ENCODE measurements at places on chromosomes 4 and X.

- no peak for DNase-seq
These were observed 19.6 kb upstream of the CHM start for GRCh38 chrX:86066998-86067397.

- DNase-seq: no peak
These were observed 324.6 kb downstream of the MID1IP1 start for GRCh38 chrX:39125834-39126233.

- DNase-seq: no peak
These were observed 1.3 kb downstream of the VMA21 start for GRCh38 chrX:151398346-151398745.

GRCh38 chrX:151538190-151539122 is 25.0 kb upstream of the PASD1 start:
- DNase-seq: no peak

GRCh38 chr4:177408023-177408422 is 34.2 kb downstream of the AGA start:
- DNase-seq: no peak

GRCh38 chr4:184949020-184949419 is 69.3 kb upstream of the HELT start:
- no peak for DNase-seq

DNA sequence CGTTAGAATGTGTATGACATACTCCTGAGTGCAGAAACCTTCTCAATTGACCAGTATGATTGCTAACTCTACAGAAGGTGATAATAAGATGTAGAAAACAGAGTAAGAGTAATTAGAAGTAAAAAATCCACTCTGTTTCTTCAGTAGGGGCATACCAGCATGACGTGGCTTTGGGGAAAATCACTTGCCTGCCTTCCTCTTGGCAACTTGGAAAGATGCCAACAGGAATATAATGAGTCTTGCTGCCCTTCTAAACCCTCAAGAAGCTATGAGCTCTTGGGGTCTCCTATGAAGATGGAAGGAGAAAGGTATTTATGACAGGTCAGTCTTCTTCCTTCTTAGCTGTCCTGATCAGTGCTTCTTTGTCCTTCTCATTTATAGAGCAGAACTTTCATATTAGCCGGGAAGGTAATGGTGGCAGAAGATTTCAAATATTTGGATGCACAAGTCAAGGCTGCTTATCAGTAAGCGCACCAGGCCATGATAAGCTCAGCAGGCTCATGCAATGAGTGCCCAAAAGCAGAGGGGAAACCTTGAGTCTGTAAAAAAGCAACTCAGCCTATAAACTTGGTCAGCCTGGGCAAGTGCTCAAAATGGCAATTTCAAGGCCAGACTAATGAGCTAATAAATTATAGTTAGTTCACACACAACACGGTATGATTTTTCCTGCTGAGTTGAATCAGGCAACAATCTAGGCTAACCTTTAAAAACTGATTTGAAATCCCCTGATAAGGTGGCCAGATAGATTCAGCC is 69.7 kb upstream of the PPARGC1A start:
- no peak for DNase-seq

DNA sequence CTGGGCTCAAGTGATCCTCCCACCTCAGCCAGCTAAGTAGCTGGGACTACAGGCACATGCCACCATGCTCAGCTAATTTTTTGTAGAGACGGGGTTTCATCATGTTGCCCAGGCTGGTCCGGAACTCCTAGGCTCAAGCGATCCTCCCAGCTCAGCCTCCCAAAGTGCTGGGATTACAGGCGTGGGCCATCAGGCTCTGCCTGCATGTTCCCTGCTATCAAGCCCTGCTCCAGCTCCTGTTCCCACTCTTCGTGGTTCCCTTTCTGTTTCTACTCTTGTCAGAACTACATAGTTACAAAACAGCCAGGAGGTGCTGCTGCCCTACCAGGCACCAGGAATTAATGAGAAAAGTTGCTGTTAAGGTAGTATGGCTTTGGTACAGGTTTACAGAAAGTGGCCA is 8.7 kb downstream of the TIMP1 start:
- no peak for DNase-seq

DNA sequence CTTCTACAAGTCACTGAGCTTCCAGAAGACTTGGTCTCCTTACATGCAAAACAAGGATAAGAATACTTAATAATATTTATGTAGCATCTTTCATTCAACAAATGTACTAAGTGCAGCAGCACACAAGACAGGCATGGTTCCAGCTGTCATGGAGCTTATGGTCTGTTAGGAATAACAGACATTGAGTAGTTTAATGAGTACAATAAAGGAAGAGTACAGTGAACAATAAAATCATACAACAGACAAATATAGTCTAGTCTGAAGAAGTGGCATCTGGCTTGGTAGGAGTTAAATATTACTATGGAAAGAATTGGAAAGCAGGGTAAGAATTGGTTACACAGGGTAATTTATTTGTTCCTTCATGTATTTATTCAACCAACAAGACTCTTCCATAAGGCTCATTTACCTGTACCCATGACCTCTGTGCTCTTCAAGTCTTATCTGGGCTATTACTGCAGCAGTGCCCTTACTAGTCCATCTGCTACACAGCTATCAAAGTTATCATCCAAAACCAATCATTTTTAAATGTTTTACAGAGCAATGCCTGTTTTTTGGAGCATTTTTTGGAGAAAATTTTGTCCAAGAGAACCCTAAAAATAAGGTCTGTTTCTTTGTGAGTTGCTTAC is 101.1 kb upstream of the RPL34 start:
- DNase-seq: no peak

- no peak for DNase-seq
These were observed 19.8 kb downstream of the TKTL1 start for GRCh38 chrX:154315416-154315815.

DNA sequence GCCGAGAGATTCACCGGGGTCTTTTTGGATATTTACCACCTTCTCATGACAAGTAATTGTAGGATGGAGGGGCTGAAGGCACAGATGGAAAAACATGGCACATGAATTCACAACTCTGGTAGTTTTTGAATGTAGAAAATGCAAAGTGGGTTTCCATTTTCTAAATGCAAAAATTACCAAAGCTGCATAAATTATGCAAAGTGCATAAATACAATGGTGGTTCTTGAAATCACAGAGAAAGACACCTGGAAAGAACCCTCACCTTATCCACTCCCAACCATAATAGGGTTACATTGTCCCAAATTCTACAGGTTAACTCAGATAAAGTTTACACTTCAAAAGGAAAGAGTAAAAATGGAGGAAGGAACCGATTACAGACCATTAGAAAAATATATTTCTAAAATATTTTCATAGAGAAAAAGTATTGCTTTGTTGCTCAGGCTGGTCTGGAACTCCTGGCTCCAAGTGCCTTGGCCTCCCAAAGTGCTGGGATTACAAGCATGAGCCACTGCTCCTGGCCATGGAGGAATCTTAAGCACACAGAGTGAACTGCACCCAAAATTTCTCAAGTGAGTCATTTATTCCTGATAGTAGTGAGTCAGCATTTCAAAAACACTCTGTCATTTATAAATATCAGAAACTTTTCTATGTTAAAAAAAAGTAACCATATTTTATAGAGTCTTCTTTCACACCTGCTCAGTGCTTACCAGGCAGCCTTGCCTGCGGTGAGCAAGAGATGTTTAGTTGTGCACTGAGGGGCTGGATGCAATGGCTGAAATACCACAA is 101.4 kb downstream of the FIP1L1 start:
- DNase-seq: no peak

DNA sequence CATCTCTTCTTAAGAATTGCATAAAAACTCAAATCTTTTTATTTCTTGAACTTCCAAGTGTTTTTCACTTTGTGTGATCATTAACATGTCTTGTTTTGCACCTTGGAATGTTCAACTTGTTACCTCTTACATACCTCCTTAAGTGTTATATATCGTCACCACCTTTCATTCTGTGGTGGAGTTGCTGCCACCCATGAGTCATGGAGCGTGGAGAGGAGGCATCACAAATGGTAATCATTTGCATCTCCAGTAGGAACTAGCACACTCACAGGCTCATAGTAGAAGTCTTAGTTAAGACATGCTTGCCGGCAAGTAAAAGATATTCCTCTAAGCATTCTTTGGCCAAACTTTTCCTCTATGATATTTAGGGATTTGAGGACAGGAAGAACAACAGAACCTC is 67.0 kb upstream of the VCX start:
- DNase-seq: no peak

- DNase-seq: no peak
These were observed 32.8 kb downstream of the WNK3 start for GRCh38 chrX:54325077-54325476.

- no peak for DNase-seq
These were observed 293.2 kb upstream of the PRPS2 start for GRCh38 chrX:12497832-12498591.

DNA sequence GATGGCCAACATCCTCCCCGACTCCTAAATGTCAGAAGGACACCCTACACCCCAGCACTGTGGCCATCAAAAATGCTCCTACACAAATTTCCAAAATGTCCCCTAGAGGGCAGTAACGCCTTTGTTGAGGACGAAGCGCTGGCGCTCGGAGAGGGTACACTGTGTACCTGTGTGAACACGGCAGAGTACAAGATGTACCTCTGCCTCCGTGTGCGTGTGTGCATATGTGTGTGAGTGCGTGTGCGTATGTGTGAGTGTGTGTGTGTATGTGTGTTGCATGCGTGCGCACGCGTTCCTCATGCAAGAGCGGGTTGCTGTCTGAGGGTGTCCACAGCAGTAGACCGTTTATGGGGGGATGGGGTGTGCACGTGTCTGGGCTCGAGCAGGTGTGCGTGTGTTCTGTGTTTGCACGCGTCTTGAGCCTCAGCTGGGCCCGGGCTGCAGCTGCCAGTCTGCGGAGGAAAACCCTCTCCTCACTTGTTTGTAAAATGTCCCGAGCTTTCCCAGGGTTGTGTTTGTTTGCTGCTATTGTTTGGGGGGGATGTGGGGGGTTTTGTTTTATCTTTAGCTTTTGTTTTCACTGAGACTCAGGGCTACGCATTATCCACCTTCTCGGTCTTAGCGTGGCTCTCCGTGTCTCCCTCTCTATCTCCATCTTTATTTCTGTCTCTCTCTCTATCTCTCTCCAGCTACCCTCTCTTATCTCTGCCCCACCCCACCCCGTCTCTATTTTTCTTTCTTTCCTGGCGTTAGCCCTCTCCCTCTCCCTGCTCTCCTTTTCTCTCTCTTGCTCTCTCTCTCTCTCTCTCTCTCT is 10.4 kb upstream of the TSPYL2 start:
- DNase-seq: peak; percentile 82

GRCh38 chr4:145818011-145818410 is 120.6 kb downstream of the ZNF827 start:
- no peak for DNase-seq

- DNase-seq: peak; percentile 68
These were observed 36.3 kb downstream of the SULT1E1 start for GRCh38 chr4:69823481-69824186.

GRCh38 chrX:134671294-134671693 is 13.0 kb upstream of the PLAC1 start:
- DNase-seq: no peak

DNA sequence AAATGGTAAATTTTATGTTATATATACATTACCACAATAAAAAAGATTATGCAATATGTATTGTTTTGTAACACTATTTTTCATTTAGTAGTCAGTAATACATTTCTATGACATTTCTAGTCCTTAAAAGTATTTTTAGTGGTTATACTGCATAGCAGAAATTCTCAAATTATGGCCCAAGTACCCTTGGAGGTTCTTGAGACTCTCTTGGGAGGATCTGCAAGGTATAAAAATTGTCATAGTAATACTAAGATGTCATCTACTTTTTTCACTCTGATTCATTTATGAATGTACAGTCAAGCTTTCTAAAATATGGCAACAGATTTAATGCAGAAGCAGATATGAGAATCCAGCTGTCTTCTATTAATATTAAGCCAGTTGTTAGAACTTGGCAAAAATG is 138.6 kb upstream of the NAP1L5 start:
- no peak for DNase-seq

DNA sequence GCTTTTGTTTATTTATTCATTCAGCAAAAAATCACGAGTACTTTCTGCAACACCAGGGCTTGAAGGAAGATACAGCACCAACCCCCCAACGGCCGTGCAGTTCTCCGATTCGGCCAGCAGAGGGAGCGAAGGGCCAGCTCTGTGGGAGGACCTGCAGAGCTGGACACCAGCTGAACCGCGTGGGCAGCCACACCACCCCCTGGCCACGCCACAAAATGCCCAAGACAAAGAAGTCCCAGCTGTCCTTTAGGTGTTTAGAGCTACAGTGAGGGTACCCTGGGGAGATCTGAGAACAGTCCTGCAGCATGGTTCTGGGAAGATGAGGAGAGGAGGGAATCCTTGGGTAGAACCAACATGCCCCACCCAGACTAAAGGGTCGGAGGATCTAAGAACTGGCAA is 83.1 kb downstream of the RELL1 start:
- DNase-seq: peak; percentile 26

GRCh38 chr4:176013476-176014247 is 52.0 kb upstream of the WDR17 start:
- no peak for DNase-seq

DNA sequence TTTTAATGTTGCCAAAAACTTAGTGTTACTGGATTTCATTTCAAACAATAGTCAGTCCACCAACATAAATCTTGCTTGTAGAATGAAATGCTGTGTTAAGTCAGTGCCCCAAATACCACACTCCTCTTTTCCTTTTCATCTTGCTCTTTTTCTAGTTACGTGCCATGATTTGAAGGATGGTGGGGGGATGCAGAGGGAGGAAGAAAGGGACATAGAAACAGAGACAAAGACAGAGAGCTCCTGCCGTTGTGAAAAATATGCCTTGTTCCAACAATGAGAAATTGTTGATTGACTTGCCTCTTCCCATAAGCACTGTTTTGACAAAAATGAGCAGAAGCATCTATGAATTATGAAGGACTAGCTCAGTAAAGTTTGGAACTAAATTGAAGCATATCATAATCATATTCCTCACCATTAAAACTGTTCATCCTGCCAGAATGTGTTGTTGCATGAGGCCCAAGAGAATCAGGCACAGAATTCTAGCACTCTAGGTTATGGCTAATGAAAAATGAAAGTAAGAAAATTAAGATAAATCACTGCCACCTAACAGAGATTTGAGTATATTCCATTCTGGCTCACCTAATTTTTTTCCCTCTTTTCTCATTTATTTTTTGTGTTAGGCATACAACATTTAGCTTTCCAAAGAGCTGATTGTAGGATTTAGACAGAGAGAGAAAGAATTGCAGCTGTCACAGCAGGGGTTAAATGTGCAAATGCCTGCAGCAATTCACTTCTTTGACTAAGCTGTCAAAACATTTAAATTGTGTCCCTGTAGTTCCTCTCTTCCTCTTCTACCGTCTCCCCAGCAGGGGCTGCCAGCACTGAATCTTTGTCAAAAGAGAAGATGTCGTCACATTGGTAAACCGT is 111.6 kb upstream of the PTPN13 start:
- DNase-seq: peak; percentile 26

GRCh38 chr4:4843635-4844291 is 15.7 kb upstream of the MSX1 start:
- no peak for DNase-seq

DNA sequence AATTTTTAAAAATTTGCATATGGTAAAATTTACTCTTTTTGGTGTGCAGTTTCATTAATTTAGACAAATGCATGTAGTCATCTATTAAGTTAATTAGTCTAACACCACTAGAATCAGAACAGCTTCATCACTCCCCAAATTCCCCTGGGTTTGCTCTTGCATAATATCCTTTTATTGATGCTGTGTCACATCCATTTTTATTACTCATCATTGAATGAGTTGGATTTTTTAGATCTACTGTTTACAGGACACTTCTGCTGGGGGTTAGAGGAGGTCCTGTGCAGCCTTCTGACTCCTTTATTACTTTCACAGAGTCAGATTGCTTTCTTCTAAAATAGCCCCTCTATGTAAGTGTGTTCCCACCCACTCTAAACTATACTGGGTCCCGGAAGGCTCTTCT is 65.9 kb downstream of the MTHFD2L start:
- no peak for DNase-seq

GRCh38 chr4:40333921-40334352 is 1.2 kb upstream of the CHRNA9 start:
- DNase-seq: peak; percentile 40
